Thoracic aorta (tissue), 2 donors: ENCODE measurements at places on chromosomes 4 and X.

- H3K4me3 ChIP-seq = peak overlapping the region; percentile 82
- peak overlapping the region; percentile 65 for H3K27ac ChIP-seq
- no peak for DNase-seq
- H3K36me3 ChIP-seq = peaks cover 9% of the 10 kb centered on the region
- no peaks in the 10 kb centered on the region for H3K27me3 ChIP-seq
- peaks cover 26% of the 10 kb centered on the region for H3K4me1 ChIP-seq
Measured at GRCh38 chrX:51894697-51895336, 1.4 kb downstream of the MAGED1 start.

GRCh38 chrX:82224961-82225360 is 1023.1 kb downstream of the SH3BGRL start:
- no peak overlapping the region for H3K27ac ChIP-seq
- H3K4me3 ChIP-seq = no peak overlapping the region

- H3K4me1 ChIP-seq = no peaks in the 10 kb centered on the region
- no peak overlapping the region for H3K27ac ChIP-seq
- no peak overlapping the region for H3K4me3 ChIP-seq
- no peaks in the 10 kb centered on the region for H3K27me3 ChIP-seq
- no peaks in the 10 kb centered on the region for H3K36me3 ChIP-seq
Measured at GRCh38 chr4:85672116-85672515, 197.2 kb downstream of the ARHGAP24 start.

DNA sequence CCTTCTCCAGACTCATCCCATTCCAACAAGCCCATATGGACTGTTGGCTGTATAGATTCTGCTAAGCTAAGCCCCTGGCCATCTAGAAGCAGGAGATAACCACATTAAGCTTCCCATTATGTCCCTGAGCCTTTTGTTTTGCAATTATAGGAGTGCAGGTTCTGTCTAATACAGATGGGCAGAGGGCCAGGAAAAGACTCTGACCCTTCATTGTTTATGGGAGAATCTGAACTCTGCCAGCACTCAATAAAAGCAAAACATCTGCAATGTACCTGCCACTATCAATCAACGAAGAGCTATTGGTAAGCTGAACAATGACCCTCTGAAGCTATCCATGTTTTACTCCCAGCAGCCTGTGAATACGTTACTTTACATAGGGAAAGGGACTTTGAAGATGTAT is 207.3 kb upstream of the CLNK start:
- no peak for DNase-seq
- H3K4me1 ChIP-seq = no peaks in the 10 kb centered on the region
- no peaks in the 10 kb centered on the region for H3K36me3 ChIP-seq
- H3K27me3 ChIP-seq = no peaks in the 10 kb centered on the region
- no peak overlapping the region for H3K4me3 ChIP-seq

DNA sequence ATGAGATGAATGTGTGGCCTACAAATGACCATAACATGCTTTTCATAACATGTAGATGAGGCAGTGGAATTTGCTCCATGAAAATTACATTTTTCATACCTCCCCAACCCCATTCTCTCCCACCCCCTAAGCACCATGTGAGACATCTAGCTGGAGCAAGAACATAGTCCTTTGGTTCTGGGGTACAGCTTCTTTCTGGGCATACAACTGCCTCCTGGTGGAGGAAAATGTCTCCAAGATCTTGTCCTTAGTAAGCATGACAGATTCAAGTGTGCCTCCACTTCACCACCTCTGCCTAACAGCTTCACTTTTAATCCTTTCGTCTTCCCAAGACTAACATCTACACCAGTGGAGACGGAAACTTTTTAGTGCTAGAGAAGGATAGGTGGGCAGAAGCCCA is 8.0 kb downstream of the EXOC1L start:
- no peak overlapping the region for H3K27ac ChIP-seq
- H3K36me3 ChIP-seq = no peaks in the 10 kb centered on the region
- no peaks in the 10 kb centered on the region for H3K27me3 ChIP-seq

GRCh38 chr4:76952656-76953582 is 3.4 kb downstream of the SEPTIN11 start:
- H3K36me3 ChIP-seq = no peaks in the 10 kb centered on the region
- H3K4me3 ChIP-seq = no peak overlapping the region
- H3K4me1 ChIP-seq = peaks cover 62% of the 10 kb centered on the region
- H3K27ac ChIP-seq = no peak overlapping the region
- no peak for DNase-seq

DNA sequence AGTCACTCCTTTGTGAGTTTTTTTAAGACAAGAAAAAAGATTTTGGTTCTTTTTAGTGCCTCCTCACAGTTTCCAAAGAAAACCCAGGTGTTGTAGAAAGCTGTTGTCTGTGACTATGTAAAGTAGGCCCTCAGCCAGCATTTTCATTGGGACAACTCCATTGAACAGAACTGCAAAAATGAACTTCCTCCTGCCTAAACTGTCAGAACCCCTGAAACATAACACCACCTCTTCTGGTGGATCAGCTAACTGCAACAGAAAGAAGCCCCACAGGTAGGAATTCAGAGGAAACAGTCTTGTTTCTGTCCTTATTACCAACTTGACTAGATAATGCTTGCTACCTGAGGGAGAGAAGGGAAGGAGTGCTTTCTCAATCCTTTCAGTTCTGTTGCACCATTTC is 3.4 kb upstream of the ATP11C start:
- H3K4me3 ChIP-seq = no peak overlapping the region
- no peaks in the 10 kb centered on the region for H3K27me3 ChIP-seq
- no peaks in the 10 kb centered on the region for H3K36me3 ChIP-seq

DNA sequence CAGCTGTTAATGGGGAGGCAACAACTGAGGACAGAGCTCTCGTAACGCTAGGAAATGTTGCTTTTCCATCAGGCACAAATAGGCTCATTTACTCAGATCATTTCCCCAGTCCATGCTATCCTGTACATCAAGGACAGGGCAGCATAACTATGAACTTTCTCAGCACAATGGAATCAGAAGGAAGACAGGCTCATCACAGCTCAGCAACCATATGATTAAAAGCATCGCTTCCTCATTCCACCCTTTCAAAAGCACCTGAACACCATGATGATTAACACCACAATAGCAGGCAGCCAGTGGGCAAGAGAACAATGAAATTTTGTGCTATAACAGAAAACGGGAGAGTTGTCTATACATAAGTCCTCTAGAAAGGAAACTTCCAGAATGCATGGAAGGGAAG is 297.8 kb downstream of the ZNF674 start:
- no peak overlapping the region for H3K4me3 ChIP-seq
- H3K27me3 ChIP-seq = no peaks in the 10 kb centered on the region
- H3K27ac ChIP-seq = no peak overlapping the region
- no peaks in the 10 kb centered on the region for H3K36me3 ChIP-seq

DNA sequence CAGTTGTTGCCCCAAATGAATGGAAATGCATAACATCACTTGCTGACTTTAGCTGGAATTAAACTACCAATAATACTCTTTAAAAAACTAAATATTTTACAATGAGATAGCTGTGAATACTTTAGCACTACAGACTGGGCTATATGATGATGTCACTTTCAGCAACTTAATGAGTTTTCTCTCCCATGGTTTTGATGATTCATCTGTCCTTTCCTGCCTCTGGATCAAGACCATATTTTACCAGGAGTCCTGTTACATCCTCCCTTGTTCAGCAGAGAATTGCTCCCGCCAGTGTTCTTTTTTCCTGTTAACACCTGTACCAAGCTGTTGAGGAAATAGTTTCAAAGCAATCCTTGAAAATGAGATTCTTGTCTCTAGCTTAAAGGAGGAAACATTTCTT is 543.0 kb downstream of the SPRY1 start:
- H3K27ac ChIP-seq = no peak overlapping the region
- H3K36me3 ChIP-seq = no peaks in the 10 kb centered on the region
- no peak overlapping the region for H3K4me3 ChIP-seq
- H3K4me1 ChIP-seq = peaks cover 33% of the 10 kb centered on the region
- H3K27me3 ChIP-seq = no peaks in the 10 kb centered on the region

DNA sequence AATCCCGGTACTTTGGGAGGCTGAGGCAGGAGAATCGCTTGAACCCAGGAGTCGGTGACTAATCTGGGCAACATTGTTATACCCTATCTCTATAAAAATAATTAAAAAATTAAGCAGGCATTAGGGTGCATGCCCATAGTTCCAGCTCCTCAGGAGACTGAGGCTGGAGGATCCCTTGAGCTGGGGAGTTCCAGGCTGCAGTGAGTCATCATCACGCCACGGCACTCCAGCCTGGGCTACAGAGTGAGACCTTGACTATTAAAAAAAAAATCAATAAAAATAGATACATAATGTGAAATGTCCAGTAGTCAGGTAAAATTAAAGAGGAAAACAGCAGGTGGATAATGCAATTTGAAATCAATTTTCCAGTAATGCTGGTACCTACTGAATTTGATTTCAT is 14.6 kb downstream of the ADGRL3 start:
- peaks cover 4% of the 10 kb centered on the region for H3K4me1 ChIP-seq
- H3K27me3 ChIP-seq = no peaks in the 10 kb centered on the region
- H3K27ac ChIP-seq = no peak overlapping the region
- no peak overlapping the region for H3K4me3 ChIP-seq

DNA sequence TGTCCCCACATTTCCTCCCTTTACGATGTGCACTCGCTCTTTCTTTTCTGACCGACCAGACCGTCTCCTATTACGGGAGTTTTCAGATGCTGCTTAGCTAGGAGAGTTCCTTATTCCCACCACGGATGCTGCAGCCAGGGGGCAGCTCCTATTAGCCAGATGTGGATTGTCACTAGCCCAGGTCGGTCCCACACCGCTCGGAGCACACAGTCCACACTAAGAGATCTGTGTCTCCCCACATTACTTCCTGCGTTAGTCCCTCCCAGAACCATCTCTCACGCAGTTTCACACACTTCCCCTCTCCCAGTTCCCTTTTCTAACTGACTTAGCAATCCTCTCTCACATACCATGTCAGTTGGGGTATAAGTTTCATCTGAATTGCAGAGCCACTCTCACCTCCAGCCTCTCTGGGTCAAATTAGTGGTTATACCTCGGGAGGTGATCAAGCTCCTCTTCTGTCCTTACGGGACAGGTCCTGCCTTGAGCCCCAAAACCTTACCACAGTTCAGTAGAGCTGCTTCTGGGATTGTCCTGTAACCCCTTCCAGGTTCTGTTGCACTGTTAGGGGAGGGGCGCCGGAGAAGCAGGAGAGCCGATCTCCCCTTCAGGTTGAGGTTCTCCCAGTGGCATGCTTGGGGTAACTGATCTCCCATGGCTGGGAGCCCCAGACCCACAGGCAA is 28.2 kb downstream of the SULT1E1 start:
- H3K4me1 ChIP-seq = no peaks in the 10 kb centered on the region
- no peak overlapping the region for H3K4me3 ChIP-seq
- no peaks in the 10 kb centered on the region for H3K27me3 ChIP-seq
- no peak overlapping the region for H3K27ac ChIP-seq

DNA sequence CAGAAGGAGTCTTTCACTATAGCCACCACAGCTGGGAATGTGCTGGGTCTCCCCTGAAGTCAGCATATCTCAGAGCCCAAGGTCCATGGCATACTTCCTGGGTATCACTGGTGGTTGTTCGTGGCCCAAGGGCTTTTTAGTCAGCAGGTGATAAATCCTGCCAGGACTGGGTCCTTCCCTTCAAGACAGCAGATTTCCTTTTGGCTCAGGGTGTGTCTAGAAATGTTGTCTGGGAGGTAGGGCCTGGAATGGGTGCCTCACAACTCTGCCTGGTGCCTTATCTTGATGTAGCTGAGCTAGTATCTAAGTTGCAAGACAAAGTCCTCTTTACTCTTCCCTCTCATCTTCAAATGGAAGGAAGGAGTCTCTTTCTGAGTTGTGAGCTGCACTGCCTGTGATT is 102.4 kb upstream of the TMLHE start:
- H3K27me3 ChIP-seq = no peaks in the 10 kb centered on the region
- H3K4me3 ChIP-seq = no peak overlapping the region
- no peaks in the 10 kb centered on the region for H3K36me3 ChIP-seq
- no peak for DNase-seq

GRCh38 chr4:77619408-77619807 is 13.8 kb downstream of the CXCL13 start:
- no peak overlapping the region for H3K27ac ChIP-seq
- no peaks in the 10 kb centered on the region for H3K4me1 ChIP-seq
- H3K36me3 ChIP-seq = no peaks in the 10 kb centered on the region
- no peak overlapping the region for H3K4me3 ChIP-seq
- no peak for DNase-seq
